Femur (tissue), 1 donor: ENCODE measurements at places on chromosomes 6 and 20.

DNA sequence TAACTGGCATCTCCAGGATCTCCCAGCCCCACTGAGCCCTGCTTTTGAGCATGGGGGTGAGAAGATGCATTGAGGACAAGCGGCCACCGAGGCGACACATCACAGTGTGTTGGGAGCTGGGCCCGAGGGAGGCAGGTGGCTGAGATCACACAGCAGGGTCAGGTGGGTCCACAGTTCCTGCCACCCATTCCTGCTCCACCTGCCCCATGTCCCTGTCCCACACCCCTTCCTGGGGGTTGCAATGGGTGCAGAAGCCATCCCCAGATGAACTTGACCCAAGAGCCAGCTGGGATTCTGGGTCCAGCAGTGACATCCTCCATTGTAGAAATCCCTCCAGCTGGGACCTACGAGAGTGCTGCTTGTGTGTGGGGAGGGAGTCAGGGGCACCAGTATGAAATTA is 1.0 kb downstream of the TGM2 start:
- no peak for DNase-seq

DNA sequence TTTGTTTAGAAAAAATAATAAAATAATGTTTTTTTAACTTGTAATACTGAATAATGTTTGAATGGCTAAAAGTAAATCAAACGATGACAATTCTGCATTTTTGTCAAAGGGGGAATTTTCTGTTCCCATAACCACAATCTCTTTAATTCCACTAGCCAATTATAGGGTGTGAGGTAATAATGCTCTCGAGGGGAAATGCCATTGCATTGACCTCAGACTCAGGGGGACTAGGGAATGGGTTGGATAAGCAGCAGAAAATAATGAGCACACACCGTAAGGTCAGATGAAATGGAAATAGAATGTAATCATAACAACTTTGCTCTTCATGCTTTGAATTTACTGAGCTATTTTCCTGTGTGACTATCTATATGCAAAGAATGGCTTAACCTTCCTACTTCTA is 584.7 kb downstream of the RFPL4B start:
- DNase-seq: no peak

- DNase-seq: no peak
Measured at GRCh38 chr6:130841128-130841728, 14.0 kb downstream of the SMLR1 start.

DNA sequence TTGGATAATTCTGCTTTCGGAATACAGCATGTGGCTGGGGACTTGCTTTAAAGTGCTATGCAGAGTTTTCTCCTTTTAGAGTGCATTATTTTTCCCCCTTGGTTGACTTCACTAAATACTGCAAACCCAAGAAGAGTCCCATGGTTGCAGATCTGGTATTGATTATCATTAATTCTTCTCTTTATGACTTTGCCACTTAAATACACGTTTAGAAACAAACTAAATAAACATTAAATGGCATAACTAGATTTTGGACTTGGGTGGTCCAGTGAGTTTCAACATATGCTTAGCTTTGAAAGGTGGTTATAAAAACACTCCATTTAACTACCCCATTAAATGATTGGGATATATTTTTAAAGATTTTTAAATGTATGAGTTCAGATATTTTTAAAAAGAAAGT is 279.2 kb downstream of the SOX4 start:
- DNase-seq: no peak

GRCh38 chr20:64228751-64229506 is 26.6 kb upstream of the PCMTD2 start:
- no peak for DNase-seq

DNA sequence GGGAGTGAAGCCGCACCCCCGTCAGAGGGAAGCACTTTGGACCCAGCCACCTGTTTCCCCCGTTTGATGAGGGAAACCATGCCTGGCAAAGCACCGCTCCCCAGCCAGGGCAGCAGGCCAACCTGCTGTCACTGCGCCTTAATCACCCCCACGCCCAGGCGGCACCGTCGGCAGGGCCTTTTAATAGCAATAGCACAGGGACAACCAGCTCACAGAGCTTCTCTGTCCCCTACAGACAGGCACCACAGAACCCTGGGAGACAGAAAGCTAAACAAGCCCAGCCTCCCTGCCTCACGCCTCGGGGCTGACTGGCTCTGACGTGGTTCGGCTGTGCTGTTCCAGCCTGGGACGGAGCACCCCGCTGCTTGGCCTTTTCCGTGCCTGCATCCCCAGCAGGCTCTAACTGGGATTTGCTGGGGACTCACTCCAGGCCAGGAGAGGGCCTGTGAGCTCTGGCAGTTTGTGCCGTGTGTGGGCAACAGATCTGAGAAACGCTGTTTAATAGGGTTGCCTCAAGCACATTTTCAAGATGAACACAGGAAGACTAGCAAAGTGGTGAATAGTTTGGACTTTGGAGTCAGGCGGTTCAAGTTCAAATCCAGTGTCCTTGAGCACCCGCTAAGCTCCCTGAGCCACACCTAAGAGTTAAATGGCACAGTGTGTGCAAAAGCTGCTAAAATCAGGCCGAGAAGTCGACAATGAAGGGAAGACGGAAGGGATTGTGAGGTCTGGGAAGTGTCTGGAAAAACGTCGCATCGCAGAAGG is 223.8 kb downstream of the NRN1 start:
- DNase-seq: peak; percentile 72

- DNase-seq: peak; percentile 94
Measured at GRCh38 chr6:113858480-113859348, 1.6 kb downstream of the MARCKS start.

GRCh38 chr6:21726676-21727075 is 133.1 kb downstream of the SOX4 start:
- no peak for DNase-seq

DNA sequence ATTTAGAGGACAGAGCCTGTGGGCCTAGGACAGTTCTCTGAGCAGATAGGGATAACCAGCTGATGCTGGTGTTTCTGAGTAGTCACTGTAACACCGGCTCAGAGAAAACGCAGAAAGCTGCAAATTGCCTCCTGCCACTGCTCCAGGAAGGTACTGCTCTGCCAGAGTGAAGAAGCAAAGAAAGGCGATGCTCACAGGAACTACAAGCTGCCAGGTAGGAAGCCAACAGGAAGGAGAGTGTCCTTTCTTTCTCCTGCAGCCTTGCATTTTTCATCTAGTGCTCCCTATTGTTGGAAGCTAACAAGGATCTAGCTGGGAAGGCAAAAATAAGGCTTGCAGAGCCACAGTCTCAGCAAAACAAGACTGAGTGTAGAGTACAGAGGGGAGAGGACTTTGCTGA is 70.7 kb upstream of the RAB32 start:
- no peak for DNase-seq

DNA sequence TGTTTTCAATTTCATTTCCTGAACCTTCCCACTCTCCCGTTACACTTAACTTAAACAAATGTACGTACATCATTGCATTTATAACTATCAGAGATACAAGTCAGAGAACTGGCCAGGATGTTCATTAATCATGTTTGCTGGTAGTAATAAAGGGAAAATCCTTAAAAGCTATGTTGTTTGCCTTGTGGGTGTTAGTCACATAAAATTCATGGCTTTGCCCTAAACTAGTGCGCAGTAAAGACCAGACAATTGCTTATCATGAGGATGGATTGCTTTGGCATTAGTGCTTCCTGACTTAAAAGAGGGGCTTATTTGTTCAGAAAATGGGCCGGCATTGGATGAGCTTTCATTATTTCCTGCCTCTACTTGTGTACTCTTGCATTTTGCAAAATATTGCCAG is 1037.3 kb upstream of the FLRT3 start:
- DNase-seq: no peak

- no peak for DNase-seq
Measured at GRCh38 chr6:35911871-35912653, 8.8 kb downstream of the SRPK1 start.

DNA sequence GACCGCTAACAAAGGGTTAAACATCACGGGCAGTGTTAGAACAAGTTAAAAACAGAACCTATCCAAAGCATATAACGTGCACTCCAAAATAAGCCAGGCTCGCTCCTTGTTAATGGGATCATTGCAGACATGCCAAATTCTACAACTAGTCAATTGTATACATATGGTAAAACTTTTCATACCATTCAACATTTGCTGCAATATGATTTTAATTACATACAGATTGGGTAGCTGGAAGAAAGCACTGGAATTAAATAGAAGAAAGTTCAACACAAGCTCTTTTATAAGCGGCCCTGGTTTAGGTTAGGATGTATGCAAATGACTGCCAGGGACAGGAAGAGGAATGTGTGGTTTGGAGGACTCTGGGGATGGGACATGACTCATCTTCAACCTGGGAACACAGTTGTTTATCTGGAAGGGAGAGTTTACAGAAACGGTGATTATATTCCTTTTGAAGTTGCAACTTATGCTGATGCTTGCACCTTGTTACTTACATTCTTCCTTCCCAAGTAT is 62.5 kb upstream of the TIAM2 start:
- peak; percentile 52 for DNase-seq

DNA sequence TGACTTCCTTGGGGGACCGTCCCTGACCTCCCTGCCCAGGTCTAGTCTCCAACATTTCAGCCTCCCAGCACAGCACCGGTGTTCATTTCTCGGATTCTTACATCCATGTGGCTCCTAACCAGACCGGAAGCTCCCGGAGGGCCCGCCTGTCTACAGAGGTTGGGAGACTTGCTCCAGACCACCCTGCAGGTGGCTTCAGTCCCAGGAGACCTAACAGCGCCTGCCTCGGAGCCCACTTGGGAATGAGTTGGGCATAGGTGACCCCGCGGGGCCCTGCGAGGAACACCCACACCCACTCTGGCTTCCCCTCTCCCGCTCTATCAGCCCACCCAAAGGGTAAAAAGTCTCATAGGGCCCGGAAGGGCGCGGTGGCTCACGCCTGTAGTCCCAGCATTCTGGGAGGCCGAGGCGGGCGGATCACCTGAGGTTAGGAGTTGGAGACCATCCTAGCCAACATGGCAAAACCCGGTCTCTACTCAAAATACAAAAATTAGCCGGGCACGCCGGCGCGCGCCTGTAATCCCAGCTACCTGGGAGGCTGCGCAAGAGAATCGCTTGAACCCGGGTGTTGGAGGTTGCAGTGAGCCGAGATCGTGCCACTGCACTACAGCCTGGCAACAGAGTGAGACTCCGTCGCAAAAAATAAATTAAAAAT is 5.4 kb downstream of the DPPA5 start:
- DNase-seq: no peak

- no peak for DNase-seq
Measured at GRCh38 chr20:59836767-59837166, 96.7 kb downstream of the SYCP2 start.
